ENCODE measurements at places on chromosomes 5 and 9.

DNA sequence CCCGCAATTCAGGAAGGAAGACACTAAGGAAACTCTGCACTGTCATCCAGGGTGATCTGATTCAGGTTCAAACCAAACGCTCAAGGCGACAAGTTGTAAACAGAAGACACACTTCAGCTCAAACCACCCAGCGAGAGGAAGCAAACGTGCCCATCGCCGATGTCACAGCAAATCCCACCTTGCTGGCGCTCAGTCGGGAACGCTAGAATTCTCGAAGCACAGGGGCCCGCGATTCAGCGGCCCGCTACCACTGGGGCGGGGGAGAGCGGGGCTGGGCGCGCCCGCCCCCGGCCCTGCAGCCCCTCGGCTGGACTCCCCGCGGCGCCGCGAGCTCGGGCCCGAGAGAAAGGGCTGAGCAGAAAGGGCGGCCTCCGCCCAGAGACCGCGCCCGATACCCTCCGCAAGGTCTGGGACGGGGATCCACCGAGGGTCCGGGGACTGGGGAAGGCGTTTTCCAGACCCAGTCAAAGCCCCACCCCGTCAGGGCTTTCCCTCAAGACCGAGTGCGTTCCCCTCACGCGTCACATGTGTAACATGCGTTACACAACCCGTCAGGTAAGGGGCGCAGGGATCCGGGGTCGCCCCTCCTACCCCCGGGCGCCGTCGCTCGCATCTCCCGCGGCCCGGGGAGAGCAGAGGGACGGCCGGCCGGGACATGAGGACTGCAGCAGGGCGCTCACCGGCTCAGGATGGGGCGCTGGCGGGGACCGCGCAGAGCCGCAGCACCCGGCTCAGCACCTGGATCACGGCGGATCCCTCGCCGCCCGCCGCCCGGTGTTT, 469 bp downstream of the AGTPBP1 start:
- peak; percentile 9 for DNase-seq

GRCh38 chr9:70403618-70404025, 10.8 kb downstream of the KLF9 start:
- DNase-seq: no peak

GRCh38 chr9:112823257-112823656, 67.4 kb downstream of the SLC46A2 start:
- DNase-seq: no peak

GRCh38 chr5:176660530-176660859, 13.2 kb downstream of the TSPAN17 start:
- no peak for DNase-seq

DNA sequence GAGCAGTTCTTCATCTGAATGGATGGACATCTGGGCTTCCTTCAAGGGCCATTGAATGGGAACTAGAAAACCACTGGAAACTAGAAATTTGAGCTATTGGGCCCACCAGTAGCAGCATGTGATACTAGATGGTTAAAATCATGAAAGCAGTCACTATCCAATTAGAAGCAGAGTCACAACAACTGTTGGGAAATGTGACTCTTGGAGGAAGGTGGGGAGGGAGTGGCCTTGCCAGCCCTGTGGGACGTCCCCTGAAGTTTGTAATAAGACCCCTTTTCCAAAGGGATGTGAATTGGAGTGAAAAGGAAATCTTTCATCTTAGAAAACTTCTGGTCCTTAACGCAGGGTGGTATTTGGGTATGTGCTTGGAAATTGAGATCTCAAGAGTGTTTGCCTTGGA, 5.6 kb downstream of the RAB24 start:
- no peak for DNase-seq

GRCh38 chr5:40812125-40812524, 14.0 kb upstream of the PRKAA1 start:
- DNase-seq: no peak

DNA sequence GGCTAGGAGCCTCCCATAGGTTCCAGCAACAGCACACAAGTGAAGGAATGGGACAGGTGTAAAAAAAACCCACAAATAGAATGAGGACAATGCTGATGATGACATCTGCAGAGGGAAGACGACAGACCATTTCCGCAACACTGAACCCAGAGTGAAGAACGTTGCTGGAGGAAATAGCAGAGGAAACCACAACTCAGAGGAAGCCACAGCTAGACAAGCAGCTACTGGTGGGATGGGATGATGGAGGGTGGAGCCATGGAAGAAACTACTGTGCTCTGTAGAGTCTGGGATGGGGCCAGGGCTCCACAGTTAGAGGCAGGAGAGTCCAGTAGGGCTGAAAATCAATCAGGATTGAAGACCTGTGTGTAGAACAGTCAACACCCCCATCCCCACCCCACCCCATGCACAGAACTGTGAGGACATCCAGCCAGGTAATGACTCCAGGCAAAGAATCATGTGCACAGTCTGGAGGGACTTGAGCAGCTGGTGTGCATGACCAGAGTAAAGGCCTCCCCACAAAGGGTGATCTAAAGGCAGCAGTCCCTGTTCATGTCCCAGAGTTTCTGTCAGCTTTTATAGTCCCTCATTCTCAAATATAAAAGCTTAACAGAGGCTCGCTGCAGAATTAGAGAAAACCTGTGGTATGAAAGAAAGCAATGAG, 65.2 kb upstream of the SPIN1 start:
- no peak for DNase-seq
